ENCODE measurements at places on chromosomes 13 and 19.

GRCh38 chr19:4976401-4977298 is 7.7 kb downstream of the KDM4B start:
- no peak for DNase-seq

DNA sequence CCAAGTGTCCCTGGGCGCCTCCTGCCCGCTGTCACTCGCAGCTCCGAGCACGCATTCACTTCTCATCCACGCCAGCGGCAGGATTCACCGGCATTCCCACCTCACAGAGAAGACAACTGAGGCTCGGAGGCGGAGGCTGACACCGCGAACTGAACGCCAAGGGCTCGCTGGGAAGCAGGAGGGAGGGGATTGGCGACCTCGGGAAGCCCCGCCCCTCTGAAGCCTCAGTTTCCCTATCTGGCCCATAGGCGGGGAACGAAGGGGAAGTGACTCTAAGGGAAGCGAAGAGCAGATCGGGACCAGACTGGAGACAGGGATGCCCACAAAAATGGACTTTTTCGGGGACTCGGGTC is 256 bp downstream of the MICOS13 start:
- DNase-seq: no peak

GRCh38 chr13:110713642-110713952 is at the start of gene ING1:
TSS of gene ING1 (plus strand) at chr13:110713700. CDS start at chr13:110714150, 450 bp downstream.
- DNase-seq: no peak

- DNase-seq: no peak
Measured at GRCh38 chr13:42394711-42395085, 122.7 kb downstream of the AKAP11 start.

- no peak for DNase-seq
Measured at GRCh38 chr13:82717249-82717648, 1165.0 kb downstream of the SLITRK1 start.

GRCh38 chr13:48562296-48563066 is 29.6 kb upstream of the RCBTB2 start:
- DNase-seq: no peak

- DNase-seq: no peak
Measured at GRCh38 chr13:109858319-109858718, 71.9 kb upstream of the IRS2 start.

All from HT-29 (cell line).